ENCODE measurements at places on chromosomes 2 and 18. TPM values are rescaled to one million over a fixed set of nuclear protein-coding genes. Genes with fewer than 3 reads are reported as not detected.

Gene EPHA4
- 21.9 TPM for total RNA-seq

Gene RGPD4
- 0.13 TPM for total RNA-seq

Gene CTIF
- 19.6 TPM for total RNA-seq

Gene IL1R1
- 40.1 TPM for total RNA-seq

Gene HOXD13
- total RNA-seq, result 1.5 TPM

Gene NYAP2
- not detected for total RNA-seq

Gene STRN
- 45.7 TPM for total RNA-seq

Gene SMCHD1
- 83.4 TPM for total RNA-seq

Gene ZNF396
- total RNA-seq, result 2.7 TPM

Gene PHOSPHO2
- total RNA-seq, result 10.7 TPM

Gene HADHA
- 185 TPM for total RNA-seq

Gene KCTD18
- total RNA-seq, result 14.8 TPM

Gene KCNK3
- 11.0 TPM for total RNA-seq

Gene PSTPIP2
- total RNA-seq, result 9.0 TPM

Gene CRYGC
- total RNA-seq, result not detected

Gene CPS1
- total RNA-seq, result 1.5 TPM

Gene SLC9A4
- total RNA-seq, result not detected

Gene CCDC93
- total RNA-seq, result 42.6 TPM

Gene FAHD2A
- 37.6 TPM for total RNA-seq

Gene FAP
- 4.0 TPM for total RNA-seq

Gene NEDD4L
- 256 TPM for total RNA-seq

Gene IL1RL2
- 1.7 TPM for total RNA-seq

Gene DUSP11
- total RNA-seq, result 18.5 TPM

Data from mucosa of descending colon (tissue), 3 donors.